ENCODE measurements at places on chromosomes 13 and 19.

DNA sequence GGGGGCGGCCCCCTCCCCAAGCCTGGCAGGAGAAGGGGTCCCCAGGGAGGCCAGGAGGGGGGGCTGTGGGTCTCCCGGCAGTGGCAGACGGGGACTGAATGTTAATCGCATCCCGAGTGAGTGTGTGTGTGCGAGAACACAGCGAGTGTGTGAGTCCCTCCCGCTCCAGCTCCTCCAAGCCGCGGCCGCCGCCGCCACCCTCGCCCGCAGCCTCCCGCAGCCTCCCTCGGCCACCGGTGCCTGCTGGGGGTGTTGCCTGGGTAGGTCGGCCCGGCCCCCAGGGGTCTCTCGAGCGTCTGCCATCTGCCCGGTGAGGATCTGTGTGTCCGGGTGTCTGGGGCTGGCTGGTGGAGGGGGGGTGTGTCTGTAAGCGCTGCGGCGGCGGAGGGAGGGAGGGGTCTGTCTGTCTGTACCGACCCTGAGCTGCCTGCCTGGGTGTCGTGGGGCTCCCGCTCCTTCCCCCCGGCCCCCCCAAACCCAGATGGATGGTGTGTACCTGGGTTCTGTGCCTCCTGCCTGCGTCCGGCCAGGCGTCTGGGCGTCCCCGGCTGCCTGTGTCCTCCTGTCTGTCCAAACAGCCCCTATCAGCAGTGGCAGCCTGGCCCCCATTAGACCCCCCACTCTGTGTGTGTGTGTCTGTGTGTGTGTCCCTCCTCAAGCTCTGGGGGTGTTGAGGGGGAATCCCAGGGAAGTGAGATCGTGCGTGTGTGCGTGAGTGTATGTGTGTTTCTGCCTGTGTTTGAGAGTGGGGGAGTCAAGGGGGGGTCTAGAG, at the start of gene GRIN2D:
Gene GRIN2D (plus strand): TSS at position 110 of the 772 bp plus-strand sequence. CDS start 4,725 bp downstream, outside the sequence.
- DNase-seq: peak; percentile 32

DNA sequence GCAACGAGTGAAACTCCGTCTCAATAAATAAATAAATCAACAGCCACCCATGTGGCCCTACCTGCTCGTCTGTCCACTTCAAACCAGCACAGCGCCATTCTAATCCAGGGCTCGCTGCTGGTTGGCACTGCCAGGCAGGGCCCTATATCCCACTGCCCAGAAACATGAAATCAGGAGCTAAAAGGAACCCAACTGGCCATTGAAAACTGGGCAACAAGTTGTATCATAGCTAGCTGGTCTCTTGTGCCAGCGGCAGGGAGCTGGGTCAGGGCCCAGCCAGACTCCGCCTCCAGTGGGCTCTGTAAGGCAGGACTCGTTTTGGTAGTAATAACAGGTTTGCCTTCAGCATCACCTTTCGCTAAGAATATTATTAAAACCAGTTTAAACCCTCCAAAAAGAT, 39.3 kb downstream of the GGACT start:
- no peak for DNase-seq

- DNase-seq: no peak
Observed at GRCh38 chr13:48485432-48485831, 47.4 kb downstream of the RCBTB2 start.

DNA sequence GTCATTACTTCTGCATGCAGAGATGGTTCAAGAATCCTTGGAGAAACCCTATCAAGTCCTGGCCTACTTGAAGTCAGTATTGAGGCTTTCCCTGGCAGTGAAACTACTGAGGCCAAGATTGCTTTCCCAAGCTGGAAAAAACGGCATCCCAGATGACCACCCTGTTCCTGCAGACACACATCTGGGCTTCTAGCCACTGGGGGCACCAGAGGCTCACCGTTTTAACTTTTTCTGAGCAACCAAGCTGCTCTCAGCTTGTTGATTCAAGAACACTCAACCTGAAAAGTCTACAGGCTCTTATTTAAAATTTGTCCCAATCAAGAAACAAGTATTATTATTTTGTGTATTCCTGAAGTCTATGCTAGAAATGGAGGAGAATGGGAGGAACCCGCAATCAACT, 66.6 kb downstream of the SPRYD7 start:
- no peak for DNase-seq

- peak; percentile 89 for DNase-seq
Observed at GRCh38 chr19:38394488-38394887, 6.0 kb downstream of the SPRED3 start.

- DNase-seq: no peak
Observed at GRCh38 chr13:72853000-72853399, 71.1 kb downstream of the PIBF1 start.

GRCh38 chr13:54536112-54536511, 1507.5 kb downstream of the OLFM4 start:
- no peak for DNase-seq

GRCh38 chr19:7725791-7726190, 6.1 kb downstream of the CLEC4G start:
- DNase-seq: no peak

DNA sequence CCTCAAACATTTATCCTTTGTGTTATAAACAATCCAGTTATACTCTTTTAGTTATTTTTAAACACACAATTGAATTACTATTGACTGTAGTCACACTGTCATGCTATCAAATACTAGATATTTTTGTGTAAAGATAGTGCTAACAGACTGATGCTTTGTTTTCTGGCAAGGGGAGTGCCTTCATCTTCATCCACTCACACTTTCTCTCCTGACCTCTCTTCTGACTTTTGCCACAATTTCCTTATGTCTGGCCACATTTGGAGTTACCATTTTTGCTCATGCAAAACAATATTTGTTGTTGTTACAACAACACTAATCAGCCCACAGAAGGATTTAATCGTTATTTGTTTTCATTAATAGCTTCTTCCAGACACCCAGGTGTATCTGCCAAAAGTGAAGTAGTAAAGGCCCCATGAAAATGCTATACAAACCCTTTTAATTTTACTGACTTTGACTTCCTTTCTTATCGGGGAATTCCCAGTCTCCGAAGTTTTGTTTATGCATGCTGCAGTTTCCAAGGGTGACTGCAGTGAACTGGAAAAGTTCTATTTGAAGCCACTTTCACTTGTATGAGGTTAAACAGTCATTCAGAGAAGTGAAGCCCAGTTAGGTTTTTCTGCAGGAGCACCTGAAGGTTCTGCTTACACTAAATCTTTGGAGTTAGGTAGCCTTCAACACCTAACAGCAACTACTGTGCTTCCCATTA, 66.1 kb upstream of the FRY start:
- no peak for DNase-seq

- no peak for DNase-seq
Observed at GRCh38 chr13:78376033-78376432, 227.3 kb downstream of the POU4F1 start.

GRCh38 chr13:48201044-48201443, 32.0 kb upstream of the ITM2B start:
- no peak for DNase-seq

DNA sequence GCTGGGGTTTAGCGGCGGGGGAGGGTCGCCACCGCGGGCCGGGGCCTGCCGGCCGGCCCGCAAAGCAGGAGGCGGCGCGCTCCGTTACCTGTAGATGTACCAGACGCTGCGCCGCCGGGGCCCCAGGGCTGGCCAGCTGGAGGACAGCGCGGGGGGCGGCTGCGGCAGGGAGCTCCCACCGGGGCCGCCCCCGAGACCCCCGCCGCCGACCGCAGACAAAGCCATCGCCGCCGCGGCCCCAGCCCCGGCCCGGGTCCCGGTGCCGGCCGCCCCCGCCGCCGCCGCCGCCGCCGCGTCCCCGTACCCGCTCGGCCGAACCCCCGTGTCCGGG, 24.8 kb downstream of the SHANK1 start:
- no peak for DNase-seq

- no peak for DNase-seq
Observed at GRCh38 chr13:86665842-86666241, 866.6 kb upstream of the SLITRK6 start.

DNA sequence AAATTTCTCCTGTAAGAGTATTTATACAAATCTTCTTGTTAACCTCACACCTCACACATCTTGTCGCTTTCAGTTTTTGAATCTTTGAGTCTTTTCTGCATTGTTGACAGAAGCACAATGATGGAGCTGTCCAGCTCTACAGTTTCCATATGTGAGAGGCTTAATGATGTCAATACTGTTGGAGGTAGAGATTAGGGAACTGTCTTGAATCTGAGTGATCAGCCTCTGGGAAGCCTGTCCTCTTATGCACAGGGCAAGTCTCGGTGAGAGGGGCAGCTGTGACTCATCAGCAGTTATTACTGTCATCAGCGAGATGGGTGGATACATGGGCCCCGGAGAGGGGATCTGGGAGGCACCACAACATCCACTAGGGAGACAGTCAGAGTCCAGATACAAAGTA, 4.6 kb upstream of the ITGBL1 start:
- DNase-seq: no peak

DNA sequence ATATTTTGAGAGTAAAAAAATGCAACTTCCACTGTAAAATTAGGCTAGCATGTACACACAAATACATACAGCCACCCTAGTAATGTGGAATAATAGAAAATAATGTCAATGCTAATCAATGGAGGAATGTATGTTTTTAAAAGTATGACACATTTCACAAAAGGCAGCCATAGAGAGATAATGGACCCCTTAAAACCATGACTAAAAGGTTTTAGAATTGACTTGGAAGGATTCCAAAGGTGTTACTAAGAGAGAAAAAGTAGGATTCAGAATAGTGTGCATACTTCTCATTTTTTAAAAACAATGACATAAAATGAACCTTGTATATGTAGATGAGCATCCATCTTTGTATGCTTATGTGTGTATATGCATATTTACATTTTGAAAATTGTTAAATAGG, 597.9 kb upstream of the PCDH9 start:
- DNase-seq: no peak

GRCh38 chr13:108787700-108788414, 158.4 kb downstream of the MYO16 start:
- DNase-seq: no peak

- DNase-seq: no peak
Observed at GRCh38 chr19:44772959-44773358, 4.7 kb upstream of the CBLC start.

GRCh38 chr13:112880221-112880641, 88.8 kb upstream of the MCF2L start:
- DNase-seq: no peak

DNA sequence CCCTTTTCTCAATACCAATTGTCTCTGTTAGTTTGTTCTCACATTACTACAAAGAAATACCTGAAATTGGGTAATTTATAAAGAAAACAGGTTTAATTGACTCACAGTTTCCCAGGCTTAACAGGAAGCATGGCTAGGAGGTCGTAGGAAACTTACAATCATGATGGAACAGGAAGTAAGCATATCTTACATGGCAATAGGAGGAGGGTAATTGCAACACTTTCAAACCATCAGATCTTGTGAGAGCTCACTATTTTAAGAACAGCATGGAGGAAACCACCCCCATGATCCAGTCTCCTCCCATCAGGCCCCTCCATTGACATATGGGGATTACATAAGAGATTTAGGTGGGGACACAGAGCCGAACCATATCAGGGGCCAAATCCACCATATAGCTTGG, 1210.1 kb upstream of the SPRY2 start:
- no peak for DNase-seq

DNA sequence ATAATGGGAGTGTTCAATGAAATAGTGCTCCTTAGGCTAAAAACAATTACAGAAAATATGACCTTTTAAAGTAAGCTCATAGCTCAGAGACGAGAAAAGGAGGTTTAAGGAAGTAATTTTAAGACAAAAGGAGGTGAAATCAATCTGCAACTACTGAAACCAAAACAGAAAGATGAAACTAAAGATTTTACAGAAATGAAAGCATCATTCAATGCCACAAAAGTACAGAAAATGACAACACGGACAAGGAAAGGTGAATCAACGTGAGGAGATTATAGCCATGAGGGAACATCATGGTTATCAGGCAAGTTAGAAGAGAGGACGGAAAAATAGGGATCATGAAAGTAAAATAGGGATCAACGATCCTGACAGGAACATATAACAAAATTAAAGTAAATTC, 745.2 kb downstream of the PCDH17 start:
- DNase-seq: no peak

GRCh38 chr13:91778123-91778522, 379.7 kb downstream of the GPC5 start:
- DNase-seq: no peak

- DNase-seq: no peak
Observed at GRCh38 chr13:20711301-20712044, 8.0 kb downstream of the IL17D start.

DNA sequence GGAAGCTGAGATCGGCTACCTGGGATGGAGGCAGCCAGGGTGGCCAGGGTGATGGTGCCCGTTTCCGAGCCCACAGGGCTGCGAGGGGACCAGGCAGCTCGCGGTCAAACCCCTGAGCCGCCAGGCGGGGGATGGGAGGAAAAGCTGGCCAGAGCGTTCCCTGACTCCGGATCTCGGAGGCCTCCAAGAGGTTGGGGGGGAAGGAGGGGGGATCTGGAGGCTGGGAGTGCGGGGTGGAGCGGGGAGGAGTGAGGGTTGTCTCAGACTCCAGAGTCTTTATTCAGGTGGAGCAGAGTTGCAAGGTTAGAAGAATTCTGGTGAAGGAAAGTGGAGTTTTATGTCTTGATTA, 1.1 kb downstream of the CACNG7 start:
- DNase-seq: no peak

- DNase-seq: no peak
Observed at GRCh38 chr13:70623239-70623638, 515.0 kb upstream of the KLHL1 start.

- no peak for DNase-seq
Observed at GRCh38 chr19:39078436-39079200, 5.5 kb upstream of the ACP7 start.

DNA sequence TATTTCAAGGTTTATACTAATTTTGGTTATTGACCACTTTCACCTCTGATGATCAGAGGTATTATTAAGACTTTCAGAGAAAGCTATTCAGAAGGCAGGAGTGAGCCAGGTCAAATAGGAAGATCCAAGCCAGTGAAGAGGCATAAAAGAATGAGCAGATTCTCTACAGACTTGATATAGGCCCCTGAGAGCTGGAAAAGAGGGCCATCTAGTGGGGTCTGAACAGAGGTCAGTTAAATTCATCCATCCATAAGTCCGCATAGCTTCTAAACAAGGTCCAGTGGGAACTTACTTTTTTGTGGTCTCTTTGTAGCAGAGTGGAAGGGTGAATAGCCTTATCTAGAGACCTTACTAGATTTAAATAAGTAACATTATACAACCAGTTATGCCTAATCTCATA, 126.6 kb upstream of the UFM1 start:
- DNase-seq: no peak

- peak; percentile 24 for DNase-seq
Observed at GRCh38 chr13:95296326-95296925, 4.8 kb downstream of the ABCC4 start.

DNA sequence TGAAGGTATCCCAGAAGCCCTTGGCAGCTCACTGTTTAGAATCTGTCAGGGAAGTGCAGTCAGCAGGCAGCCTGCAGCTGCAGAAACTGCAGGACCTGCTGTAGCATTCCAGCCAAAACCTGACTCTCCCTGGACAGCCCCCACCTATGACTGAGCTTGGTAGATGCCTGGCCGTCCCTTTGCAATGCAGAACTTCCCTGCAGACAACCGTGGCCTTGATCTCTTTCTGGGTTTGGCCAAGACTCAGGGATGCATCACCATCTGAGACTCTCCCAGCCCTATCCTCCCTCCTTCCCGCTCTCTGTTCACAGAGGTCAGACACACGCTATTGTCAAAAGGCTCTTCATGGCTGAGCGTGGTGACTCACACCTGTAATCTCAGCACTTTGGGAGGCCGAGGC, 99.4 kb downstream of the ZNF557 start:
- no peak for DNase-seq

- DNase-seq: no peak
Observed at GRCh38 chr19:56905631-56906150, 65.2 kb upstream of the PEG3 start.

Data from stimulated activated CD4-positive, alpha-beta T cell treated with anti-CD3 and anti-CD28 coated beads, Interleukin-15, amount 100 ng/mL, for 24 hours (primary cell).